ENCODE measurements at places on chromosomes 7 and 10. TPM values are rescaled to one million over a fixed set of nuclear protein-coding genes. Genes with fewer than 3 reads are reported as not detected.

TMEM243 gene
- 73.9 TPM for total RNA-seq

DLX5 gene
- 0.51 TPM for total RNA-seq

HYAL4 gene
- total RNA-seq, result 0.37 TPM

SLC26A3 gene
- total RNA-seq, result not detected

CPA1 gene
- total RNA-seq, result not detected

NFE2L3 gene
- 34.1 TPM for total RNA-seq

MUC3A gene
- not detected for total RNA-seq

RADIL gene
- 1.4 TPM for total RNA-seq

ASZ1 gene
- 0.14 TPM for total RNA-seq

OR2A42 gene
- total RNA-seq, result not detected

SFRP5 gene
- not detected for total RNA-seq

GRID1 gene
- total RNA-seq, result 2.4 TPM
